Activated CD4-positive, alpha-beta T cell treated with anti-CD3 and anti-CD28 coated beads for 24 hours (primary cell): ENCODE measurements at places on chromosomes 13 and 19.

DNA sequence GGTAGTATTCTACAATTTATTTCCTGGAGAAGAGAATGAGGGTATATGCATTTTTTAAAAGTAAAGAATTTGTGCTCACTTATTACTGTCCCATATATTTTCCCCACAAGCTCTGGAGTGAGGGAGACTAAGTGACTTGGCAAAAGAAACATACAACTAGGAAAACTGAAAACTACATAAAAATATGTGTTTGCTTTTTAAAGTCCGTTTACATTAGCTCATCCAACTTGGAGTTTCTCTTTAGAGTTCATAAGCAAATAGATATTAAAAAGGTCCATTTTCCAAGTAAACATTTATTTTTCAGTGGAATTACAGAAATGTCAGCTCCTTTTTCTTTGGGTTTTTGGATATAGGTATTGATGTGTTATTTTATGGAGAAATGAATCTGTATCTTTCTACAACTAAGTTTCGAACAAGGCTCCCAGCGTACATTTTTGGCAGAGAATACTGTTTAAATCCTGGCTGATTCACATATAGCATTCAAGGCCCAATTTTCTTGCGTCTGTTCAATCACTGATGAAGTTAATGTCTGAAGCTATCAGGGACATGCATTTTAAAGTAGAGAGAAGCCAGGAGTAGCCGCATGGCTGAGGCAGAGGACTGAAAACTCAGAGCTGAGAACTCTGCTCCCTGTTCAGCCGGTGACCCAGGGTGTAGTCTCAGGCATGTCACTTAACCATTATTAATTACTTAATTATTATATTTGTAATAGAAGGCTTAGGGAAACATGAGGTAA is 729.4 kb downstream of the EFNB2 start:
- no peak for DNase-seq

GRCh38 chr13:24670174-24670573 is 10.0 kb upstream of the ATP12A start:
- DNase-seq: no peak

DNA sequence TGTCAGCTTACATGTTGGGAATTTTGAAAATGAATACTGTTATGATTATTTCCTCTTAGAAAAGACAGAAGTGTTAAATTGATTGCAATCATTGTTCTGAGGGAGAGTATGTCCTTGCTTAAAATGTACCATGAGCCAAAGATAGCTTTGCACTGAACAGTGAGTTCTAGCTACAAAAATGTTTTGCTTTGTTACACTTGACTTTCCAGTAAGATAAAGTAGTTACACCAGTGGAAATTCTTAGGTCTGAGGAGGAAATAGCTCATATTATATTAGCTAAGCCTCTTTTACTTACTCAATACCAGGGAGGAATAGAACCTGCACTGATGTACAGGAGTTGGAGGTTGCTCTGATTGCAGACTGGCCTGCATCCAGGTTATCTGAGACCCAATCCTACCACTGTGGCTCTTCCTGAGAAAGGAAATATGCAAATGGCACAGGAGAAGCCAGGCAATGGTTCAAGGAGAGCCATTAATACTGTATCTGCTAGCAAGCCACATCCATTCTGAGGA is 53.0 kb upstream of the FBXL3 start:
- no peak for DNase-seq

GRCh38 chr13:47038188-47038587 is 141.3 kb upstream of the HTR2A start:
- no peak for DNase-seq

GRCh38 chr19:45508417-45508860 is 1.2 kb downstream of the VASP start:
- peak; percentile 49 for DNase-seq

- no peak for DNase-seq
Observed at GRCh38 chr19:47109541-47110375, 3.8 kb downstream of the ZC3H4 start.

- no peak for DNase-seq
Observed at GRCh38 chr13:109615721-109616420, 170.5 kb downstream of the IRS2 start.

DNA sequence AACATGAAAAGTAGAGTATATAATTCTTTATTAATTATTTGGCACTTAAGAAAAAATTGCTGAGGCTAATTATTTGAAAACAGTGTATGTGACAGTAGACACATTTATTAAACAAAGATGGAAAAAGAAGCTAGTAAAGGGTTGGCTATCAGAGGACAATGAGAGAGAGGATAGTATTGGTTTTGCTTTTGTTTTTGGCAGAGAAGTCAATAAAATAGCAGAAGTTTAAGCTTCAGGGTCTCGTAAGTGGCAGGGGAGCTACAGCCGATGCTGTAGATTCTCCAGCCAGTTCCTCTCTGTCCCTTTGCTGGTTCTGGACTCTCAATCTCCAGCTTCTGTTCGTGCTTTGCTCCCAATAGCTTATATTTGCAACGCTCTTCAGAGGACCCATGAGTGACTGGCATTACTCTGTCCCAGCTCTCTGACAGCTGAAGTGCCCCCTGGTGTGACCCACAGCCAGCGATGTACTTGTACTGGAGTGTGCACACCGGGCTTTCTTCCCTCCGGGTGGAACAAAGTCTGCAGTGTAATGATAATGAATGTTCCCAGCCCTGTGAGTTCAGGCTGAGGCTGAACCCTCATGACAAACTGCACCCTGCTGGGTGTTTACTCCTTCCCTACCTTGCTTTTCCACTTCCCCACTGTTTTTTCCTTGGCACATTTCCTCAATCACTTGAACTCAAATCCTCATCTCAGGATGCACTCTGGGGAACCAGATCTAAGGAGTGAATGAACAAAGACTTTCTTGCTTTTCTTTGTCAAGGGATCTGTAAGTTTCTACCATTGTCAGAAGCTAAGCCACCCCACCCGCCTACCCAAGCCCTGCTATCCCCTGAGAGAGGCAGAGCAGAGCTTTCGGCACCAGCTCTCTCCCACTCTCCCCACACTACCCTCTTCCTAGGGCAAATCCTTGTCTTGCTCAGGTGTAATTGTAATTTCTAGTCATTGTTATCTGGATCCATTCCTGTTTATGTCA is 254.8 kb downstream of the LHFPL6 start:
- no peak for DNase-seq

- no peak for DNase-seq
Observed at GRCh38 chr19:4310247-4311121, 6.1 kb downstream of the FSD1 start.

DNA sequence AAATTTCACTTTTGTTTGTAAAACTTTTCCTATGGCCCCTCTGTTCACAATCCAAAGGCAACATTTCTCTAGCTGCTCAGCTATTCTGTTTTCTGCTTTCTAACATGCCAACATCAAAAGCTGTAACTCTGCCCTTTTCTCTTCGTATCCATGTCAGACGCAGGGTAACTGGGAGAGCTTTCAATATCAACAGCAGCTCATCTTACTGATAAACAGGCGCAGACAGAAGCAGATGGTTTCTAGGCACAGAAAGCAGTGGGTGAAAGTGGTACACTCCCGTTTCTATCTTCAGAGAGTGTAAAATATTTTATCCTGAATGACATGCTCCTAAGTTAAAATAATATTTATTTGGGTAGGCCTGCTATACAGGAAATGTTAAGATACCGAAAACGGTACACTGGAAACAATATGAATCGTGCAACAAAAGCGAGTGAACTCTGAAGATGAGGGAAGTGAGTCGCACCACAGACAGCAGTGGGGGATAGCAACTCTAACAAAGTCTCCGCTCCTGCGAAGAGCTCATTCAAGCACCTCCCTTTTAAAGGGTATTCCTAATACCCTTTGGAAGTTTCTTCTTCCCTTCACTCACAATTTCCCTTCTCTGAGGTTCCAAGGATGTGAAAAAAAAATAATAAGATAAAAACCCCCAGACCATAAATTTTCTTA is 798.3 kb downstream of the GPC5 start:
- DNase-seq: no peak

DNA sequence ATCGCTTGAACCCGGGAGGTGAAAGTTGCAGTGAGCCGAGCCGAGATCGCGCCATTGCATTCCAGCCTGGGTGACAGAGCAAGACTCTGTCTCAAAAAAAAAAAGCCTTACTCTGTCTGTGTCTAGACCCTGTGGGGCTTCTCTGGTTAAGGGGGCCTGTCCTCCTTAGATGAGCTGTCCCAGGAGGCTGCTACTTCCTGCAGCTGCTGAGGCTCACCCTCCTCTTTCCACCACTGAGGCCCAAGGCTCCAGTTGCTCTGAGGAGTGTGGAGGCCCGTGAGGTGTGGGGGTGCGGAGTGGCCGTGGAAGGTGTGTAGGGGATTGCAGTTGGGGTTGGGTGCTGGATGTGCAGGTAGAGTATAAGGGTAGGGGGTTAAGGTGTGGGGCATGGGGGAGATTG is 22.1 kb upstream of the RASA3 start:
- no peak for DNase-seq

GRCh38 chr19:38964738-38965137 is 10.8 kb downstream of the FBXO17 start:
- no peak for DNase-seq

DNA sequence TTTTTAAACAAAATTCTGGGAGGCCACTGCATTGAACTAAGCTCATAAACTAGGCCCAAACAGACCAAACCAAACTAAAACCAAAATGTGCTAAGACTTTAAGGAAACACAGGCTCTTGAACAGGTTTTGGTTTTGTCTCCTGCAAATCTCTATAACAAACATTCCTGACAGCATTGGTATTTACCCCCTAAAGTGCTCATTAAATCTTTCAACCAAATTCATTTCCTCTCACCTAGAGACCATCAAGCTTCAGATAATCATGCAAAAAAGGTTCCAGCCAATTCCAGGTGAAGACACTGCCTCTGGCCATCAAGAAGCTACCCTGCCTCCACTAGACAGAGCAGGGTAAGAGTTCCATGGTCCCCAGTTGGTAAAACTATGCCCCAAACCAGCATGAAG is 951.2 kb upstream of the MIR17HG start:
- DNase-seq: no peak

DNA sequence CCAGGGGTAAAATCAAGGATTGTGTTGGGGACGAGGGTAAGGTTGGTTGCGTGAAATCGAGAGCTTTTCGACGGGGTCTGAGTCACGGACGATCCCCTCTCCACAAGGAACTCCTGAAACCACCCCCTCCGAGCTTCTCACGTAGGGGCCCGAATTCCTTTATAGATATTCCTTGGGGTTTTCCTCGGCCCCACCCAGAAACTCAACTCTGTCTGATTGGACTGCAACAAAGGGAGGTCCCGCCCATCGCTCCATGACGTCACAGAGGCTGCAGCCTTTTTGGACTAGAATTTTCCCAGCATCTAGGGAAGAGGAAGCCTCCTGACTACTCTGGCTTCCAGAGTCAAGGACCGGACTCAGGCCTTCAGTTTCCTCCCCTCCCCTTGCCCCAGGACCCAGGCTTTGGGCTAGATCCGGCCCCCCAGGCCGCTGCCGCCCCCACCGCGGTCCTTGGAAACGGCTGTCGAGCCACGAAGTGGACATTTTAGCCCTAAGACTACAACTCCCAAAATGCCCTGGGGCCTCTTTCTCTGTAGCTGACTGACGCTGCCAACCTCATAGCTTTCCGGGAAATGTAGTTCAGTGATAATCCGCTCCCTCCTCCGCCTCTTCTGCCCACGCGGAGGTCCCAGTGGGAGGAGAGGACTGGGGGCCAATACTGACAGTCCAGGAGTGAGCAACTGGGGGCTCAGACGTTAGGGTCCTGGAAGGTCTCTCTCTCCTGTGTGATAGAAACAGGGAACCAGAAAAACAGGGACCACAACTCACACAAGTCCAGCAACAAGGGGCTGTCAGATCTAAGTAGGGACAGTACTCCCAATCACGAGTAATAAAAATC is at the start of gene IZUMO1:
Gene IZUMO1, minus strand, starts transcription at position 172 of the 838 bp plus-strand sequence. CDS start 1,050 bp downstream, outside the sequence.
- peak; percentile 32 for DNase-seq

DNA sequence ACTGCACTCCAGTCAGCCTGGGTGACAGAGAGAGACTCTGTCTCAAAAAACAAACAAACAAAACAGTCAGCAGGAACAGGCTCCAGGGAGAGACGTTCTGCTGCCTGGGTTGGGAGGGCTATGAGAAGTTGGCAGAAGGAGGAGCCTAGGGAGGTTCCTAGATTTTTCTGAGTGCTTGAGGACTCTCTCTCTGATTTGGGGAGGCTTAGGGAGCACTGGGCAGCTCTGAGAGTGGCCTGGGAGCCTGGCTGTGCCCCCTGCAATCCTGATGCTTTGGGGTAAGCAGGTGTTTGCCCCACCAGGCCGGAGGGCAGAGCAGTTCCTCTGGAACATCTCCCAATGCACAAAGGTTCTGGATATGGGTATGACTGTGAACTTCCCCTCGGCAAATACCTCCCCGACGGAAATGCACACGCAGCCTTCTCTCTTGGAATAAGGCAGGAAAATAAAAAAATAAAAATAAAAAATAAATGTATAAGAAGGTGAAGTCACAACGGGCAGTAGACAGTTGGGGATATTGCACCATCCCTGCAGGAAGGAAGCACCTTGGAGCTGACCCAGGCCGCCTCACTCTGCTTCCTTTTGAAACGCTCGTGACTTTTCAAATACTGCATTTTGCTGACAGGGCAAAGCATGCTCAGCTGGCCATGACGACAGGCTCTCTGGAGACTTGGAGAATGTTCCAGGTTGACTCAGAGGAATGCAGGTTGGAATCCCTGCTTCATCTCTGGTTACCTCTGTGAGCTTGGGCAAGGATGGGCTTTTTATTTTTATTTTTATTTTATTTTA is 26.5 kb upstream of the HOMER3 start:
- DNase-seq: no peak

- no peak for DNase-seq
Observed at GRCh38 chr13:47288546-47288945, 391.7 kb upstream of the HTR2A start.

DNA sequence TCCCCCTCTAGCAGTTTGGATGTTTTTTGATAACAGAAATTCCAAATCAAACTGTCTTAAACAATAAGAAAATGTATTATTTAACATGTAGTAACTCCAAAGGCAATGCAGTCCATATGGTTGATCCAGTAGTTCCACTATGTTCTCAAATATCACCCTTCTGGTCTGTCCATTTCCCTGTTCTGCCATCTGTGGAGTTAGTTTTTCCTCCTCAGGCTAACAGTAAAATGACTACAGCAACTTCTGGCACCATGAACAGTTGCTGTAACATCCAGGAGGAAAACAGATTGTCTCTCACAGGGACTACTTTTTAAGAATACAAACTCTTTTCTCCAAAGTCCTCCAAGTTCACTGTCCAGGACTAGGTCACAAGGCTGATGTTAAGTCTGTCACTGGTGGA is 455.4 kb downstream of the FGF14 start:
- DNase-seq: no peak
